ENCODE measurements at places on chromosomes 4 and X.

GRCh38 chr4:182805321-182805720, 111.9 kb downstream of the DCTD start:
- DNase-seq: no peak

GRCh38 chrX:104137496-104137895, 19.3 kb downstream of the SLC25A53 start:
- DNase-seq: peak; percentile 9

GRCh38 chr4:59180161-59180560, 2020.0 kb upstream of the ADGRL3 start:
- DNase-seq: no peak

- DNase-seq: peak; percentile 16
Measured at GRCh38 chrX:27679281-27679680, 89.1 kb downstream of the DCAF8L2 start.

GRCh38 chr4:145093638-145094037, 4.4 kb downstream of the ANAPC10 start:
- no peak for DNase-seq

All from cardiac fibroblast (primary cell).